ENCODE measurements at places on chromosomes 5 and 9.
A peak's percentile ranks its signal among the peaks of the same experiment; 100 is the strongest.

DNA sequence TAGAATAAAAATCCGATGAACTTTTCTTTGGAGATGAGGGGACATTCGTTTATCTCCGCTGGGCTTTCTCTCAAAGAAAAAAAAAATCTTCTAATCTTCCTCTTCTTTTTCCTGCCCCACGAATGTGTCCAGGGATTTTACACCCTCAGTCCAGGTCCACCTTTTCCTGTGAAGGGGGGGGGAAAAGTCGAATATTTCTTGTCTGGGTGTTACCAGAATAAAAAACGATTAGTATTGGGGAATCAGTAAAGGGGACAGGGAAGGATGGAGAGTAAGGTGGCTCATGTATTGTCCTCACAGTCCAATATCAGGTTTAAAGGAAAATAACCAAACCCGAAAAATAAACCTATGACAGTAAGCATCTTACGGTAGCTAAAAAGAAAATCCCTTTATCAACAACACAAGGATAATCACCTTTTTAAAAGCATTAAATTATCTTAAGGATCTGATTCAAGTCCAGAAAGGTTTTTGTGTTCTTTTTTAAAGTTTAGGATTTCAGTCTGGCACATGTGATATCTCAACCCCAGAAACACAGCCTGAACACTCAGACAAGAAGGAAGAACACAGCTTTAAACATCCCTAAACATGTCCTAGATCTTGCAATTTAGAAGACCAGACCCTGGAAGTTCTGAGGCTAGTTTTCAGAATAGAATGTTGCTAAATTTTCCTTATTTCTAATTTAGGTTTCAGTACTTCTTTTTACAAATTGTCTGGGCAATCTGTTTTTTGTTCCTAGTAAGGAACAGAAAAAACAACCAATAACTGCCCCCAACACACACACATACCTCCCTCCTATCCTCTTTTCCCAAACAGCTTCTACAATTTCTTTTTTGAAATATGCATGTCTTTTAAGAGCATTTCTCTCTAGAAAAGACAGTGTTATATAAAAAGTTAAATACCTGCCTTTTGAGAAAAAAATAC is 1.2 kb downstream of the ZNF608 start:
- no peak for DNase-seq

DNA sequence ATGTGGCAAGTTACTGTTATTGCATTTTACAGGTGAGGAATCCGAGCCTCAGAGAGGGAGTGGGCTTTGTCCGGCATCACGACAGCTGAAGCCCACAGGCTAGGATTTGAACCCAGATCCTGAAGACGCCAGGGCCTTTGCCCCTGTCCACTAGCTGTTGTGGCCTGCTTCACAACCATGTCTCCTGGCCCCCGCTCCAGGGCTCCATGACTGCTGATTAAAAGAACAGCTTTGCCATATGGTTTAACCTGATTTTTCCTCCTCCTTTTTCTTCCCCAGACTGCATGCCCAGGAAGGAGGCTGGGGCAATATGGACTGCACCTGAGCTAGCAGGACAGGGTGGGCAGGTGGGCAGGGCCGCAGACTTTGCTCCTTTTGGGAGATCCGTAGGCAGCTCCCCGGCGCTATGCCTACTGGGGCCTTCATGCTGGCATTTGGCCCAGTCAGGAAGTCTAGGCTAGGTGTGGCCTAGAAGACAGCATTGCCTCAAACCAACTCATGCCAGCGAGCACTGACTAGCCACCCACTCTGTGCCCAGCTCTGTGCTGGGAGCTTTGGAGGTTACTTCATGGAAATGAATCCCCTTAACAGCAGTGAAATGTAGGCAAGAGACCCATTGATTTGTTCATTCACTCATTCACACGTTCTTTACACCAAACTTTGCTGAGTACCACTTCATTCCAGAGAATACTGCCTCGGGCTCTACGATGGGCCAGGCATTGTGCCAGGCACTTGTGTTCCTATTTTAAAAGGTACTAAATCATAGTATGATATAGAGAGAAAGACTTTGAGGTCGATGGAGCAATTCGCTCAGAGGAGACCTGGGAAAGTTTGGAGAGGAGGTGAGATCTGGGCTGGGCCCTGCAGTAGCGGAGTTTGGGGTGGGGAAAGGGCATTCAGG is 94.3 kb upstream of the CPEB4 start:
- no peak for DNase-seq

DNA sequence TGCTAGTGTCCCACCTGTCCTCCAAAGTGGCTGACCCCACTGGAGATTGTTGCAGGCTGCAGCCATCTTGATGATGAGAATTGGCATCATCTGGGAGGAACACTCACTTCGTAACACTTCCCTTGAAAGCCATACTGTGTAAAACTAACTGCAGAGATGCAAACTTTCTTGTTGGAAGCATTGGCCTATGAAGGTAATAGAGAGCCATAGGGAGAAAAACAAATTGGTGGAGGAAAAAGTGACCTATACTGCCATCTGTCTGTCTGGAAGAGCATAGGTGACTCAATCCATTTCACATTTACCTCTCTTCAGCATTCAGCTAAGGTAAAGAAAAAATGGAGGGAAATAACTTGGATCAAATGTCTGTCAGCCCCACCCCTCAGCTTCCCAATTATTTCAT is 473.4 kb downstream of the NTRK2 start:
- no peak for DNase-seq

GRCh38 chr5:107889387-107889786 is 218.7 kb upstream of the EFNA5 start:
- no peak for DNase-seq

- no peak for DNase-seq
Measured at GRCh38 chr9:121323449-121324151, 46.5 kb downstream of the STOM start.

GRCh38 chr5:85479849-85480248 is 1095.2 kb upstream of the EDIL3 start:
- DNase-seq: no peak

DNA sequence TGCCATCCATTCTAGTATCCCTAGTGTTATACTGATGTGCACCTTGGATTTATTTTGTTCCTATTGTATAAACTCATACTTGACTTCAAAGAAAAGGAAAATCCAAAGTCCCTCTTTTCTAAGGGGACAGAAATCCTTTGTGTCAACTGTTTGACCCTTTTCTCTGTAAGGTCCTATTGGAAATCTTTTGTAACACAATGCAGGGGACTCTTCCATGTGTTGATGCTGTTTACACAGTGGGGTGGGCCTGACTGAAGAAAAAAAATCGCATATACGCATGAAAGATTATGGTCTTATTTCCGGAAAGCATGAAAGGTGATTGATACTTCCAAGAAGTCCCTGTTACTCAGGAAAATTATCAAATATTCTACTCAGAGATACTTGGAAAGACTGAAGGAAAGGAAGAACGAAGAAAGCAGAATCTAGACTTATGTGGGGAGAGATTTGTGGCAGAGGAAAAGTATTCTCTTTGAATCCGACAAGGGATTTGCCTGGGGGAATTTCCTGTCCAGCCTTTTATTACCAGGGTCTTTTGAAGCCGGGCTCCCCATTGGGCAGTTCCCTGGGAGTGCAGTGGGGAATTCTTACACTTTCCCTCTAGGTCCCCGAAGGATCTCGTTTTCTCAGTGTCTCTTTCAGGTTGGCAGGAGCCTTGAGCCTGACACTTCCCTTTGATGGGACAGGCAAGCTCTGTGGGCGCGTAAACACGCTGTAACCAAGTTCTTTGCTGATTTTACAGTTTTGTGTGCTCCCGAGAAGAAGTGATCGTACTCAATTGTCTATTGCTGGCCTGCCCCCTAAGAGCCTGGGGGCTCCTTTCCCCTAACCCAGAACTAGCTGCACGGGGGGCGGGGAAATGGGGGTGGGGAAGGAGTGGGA is 779 bp upstream of the VCAN start:
- no peak for DNase-seq

DNA sequence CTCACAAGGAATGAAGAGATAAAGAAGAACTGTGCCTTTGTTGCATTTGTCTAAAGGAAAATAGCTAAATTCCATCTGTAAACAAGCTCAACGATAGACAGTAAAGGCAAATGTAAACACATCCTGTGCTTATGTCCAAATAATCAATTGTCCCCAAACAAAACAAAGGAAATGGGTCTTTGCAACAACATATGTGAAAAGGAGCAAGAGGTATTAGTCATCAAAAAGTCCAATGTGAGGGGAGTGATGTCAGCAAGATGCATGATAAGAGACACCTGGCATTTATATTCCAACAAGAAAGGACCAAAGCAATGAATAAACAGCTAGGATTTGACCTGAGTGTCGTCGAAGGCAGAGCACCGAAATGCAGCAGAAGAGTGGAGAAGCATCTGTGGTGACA is 209.1 kb downstream of the ASTN2 start:
- DNase-seq: no peak

DNA sequence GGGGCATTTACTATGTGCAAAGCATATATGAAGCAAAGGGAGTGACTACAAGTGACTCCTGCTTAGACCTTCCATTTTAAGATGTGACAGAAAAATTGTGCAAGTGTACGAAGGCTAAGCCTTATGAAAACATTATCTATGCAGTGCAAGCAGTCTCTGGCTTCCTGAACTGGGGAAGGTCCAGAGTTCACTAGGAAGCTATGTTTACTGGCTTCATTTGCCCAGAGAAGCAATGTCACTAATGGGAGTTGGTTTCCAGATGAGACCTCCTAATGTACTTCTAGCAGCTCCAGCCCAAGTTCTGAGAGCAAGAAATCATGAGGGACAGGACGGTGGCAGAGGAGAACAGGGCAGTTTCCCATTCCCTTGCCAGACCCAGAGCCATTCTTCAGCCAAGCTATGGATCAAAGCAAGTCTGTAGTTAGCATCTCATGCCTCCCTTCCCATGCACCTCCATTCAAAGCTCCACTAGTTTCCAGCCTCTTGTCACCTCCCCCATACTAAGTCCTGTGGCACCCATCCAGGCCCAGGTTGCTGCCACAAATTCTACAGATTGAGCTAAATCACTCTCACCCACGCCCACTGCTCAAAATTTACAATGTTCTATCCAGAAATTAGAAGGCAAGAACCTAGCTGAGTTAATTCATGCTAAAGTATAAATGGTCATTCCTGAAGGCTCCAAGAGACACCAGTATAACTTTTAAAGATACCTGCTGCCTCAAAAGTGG is 21.8 kb downstream of the MCTP1 start:
- DNase-seq: no peak

DNA sequence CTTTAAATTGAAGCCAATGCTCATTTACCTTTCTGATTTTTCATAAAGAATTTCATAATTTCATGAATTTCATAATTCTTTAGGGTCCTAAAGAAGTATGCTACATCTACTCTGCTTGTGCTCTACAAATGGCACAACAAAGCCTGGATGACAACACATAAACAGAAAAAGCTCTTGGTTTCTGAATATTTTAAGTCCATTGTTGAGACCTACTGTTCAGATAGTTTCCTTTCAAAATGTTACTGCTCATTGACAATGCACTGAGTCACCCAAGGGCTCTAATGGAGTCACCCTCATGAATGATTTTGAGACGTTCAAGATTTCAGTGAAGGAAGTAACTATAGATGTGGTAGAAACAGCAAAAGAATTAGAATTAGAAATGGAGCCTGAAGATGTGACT is 74.1 kb downstream of the SLCO4C1 start:
- no peak for DNase-seq

- DNase-seq: peak; percentile 55
Measured at GRCh38 chr9:13568405-13568804, 288.9 kb upstream of the MPDZ start.

GRCh38 chr9:115192835-115193525 is 75.0 kb upstream of the TNC start:
- DNase-seq: no peak

GRCh38 chr9:82961504-82962125 is 101.3 kb downstream of the RASEF start:
- DNase-seq: peak; percentile 59

DNA sequence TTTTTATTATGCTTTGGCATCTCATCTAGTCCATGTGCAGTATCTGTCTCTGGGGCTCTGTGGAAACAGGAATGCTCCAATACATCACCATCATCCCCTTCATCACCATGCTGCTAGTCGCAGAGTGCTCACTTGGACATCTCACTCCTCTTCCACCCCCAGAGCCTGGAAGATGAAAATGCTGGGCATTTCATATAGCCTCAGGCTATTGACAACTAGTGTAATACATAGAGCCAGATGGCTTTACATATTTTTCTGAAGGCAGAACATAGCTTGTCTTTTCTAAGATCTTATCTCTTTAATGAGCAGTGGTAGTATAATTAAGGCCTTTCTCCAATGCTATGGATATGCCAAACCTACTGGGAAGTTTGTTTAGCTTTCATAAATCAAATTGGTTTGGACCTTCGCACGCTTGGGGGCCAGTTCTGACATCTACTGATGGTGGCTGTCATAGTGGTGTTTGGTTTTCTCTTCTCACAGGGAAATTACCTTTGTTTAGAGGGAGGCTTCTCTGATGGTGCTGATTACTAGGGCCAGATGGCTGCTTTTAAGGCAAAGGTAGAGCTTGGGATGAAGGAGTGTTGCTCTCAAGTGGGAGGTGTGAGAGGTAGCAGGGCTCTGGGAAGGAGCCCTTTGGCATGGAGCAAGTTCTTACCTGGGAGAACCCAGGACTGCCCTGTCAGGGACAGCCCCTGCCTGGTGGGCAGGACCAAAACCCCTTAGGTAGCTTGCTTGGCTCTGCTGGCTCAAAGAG is 63.1 kb upstream of the CXCL14 start:
- DNase-seq: no peak

DNA sequence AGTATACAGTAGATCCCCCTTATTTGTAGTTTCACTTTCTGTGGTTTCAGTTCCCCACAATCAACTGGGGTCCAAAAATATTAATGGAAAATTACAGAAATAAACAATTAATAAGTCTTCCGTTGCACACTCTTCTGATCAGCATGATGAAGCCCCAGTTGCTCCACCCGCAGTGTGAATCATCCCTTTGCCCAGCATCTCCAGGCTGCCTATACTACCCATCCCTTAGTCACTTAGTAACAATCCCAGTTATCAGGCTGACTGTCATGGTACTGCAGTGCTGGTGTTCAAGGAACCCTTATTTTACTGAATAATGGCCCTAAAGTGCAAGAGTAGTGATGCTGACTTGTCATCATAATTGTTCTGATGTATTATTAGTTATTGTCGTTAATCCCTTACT is 28.9 kb downstream of the SHC3 start:
- DNase-seq: no peak

- DNase-seq: peak; percentile 40
Measured at GRCh38 chr9:13033959-13034693, 245.4 kb downstream of the MPDZ start.

DNA sequence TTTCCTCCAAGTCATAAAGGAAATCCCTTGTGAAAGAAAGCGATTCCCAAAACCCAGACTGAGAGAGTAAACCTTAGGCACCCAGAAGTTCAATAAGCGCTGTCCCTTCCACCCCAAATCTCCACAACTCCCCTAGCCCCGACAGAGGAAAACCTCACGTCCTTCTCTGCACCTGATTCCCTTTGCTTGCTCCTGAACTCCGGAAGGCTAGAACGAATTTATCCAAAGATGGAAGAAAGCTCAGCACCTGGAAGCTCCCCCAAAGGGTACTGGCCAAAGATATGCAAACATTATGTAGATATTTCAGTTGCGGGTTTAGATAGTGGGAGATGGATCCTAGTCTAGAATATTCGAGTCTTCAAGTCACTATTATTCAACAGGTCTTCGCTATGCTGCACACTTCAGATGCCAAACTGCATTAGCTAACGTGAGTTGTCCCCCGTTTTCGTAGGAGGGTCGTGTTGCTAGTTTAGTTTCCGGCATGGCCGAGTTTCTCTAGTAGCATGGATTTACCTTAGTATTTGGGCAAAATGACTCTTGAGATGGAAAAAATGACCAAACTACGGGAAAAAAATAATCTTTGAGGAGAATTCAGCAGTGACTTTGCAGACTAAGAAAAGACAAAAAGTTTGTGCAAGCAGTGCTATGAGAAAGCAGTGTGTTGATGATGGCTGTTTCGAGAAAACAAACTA is 27.7 kb downstream of the NR2F1 start:
- DNase-seq: no peak

- DNase-seq: peak; percentile 24
Measured at GRCh38 chr5:156326718-156327259, at the start of gene SGCD. SGCD (plus strand) TSS chr5:156327164.

Measured in nucleus accumbens (tissue), 56 donors.